ENCODE measurements at places on chromosomes 16 and 17. TPM values are rescaled to one million over a fixed set of nuclear protein-coding genes. Genes with fewer than 3 reads are reported as not detected.

The PSMD11 gene
- 94.2 TPM for total RNA-seq

- no peak for DNase-seq
These were observed 277.1 kb downstream of the CEP112 start for GRCh38 chr17:65914784-65915342.

GRCh38 chr16:87236516-87237115 lies 80.6 kb downstream of the C16orf95 start:
- DNase-seq = no peak

GRCh38 chr17:76271669-76272540 lies 6.8 kb downstream of the UBALD2 start:
- DNase-seq = peak; percentile 63

GRCh38 chr16:87956365-87957231 lies 5.4 kb downstream of the BANP start:
- DNase-seq = peak; percentile 74
